ENCODE measurements at places on chromosomes 3 and 15.
A peak's percentile ranks its signal among the peaks of the same experiment; 100 is the strongest.

DNA sequence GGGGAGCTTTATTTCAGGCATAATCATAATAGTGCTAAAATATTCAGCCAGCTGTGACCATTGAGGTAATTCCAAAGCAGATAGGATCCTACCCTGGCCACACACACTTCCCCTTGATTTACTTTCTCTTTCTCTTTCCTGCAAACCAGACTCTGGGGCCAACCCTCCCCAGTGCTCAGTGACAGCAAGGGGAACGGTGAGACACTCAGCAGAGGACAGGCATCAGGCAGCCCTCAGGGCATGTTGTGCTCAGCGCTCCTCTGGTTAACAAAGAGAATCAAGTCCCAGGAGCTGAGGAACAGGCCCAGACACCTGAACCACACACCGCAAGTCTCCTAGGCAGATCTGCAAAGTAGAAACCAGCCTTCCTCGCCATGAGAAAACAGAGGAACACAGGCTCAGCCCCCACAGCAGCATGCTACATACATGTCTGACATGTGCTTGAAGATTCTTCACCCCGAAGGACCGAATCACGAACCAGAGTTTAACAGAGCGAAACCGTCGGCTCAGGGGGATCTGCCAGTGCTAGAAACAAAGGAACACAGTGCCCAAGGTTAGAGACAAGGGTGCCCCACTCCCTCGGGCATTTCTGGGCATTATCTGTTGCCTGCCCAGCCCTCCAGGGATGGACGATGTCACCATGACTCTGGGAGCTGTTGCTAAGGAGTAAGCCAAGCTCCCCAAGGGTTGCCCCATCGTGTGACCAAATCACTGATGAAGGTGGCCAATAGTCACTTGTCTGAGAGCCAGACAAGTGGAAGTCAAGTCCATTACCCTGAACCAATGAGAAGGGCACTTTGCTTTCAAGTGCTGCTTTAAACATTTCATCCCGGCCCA, 17.5 kb downstream of the HDC start:
- no peak for DNase-seq

DNA sequence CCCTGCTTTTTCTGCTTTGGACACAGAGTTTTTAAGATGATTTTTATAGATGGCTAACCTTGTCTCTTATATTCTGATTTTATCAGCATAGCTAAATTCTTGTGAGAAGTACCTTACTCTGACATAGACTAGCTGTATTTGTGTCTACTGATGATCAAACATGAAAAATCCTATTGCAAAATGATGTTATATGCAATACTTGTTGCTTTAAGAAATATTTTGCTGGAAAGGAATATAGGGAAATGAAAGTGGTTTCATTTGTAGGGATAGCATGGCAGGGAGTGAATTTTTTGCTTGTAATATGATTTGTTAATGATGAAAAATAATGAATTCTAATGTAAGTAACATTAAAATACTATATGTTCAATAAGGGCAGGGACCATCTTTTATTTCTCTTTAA, 35.9 kb downstream of the CFAP91 start:
- DNase-seq, result no peak

DNA sequence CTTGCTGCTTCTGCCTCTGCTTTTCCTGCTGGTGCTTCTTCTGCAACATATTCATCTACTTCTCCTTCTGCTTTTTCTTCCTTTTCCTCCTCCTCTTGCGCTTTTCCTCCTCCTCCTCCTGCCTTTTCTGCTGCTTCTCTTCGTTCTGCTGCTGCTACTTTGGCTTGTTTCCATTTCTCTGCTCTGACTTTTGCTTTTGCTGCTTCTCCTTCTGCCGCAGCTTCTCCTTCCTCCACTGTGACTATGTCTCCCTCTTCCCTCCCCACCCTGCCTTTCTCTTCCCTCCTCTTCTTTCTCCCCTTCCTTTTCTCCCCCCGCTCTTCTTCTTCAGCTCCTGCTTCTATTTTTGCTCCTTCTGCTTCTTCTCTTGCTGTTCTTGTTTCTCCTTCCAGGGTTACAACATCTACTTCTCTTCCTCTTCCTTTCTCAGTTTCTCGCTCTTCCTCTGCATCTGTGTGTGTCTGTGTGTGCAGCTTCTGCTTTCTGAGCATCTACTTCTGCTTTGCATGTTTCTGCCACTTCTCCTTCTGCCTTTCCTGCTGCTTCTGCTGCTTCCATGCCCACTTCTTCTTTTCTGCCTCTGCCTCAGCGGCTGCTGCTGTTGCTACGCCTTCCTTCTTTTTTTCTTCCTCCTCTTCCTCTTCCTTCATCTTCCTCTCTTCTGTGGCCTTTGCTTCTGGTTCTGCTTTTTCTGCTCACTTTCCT, 51.4 kb downstream of the FAM43A start:
- no peak for DNase-seq

GRCh38 chr15:31732726-31733125, 297.6 kb upstream of the CHRNA7 start:
- DNase-seq, result no peak

DNA sequence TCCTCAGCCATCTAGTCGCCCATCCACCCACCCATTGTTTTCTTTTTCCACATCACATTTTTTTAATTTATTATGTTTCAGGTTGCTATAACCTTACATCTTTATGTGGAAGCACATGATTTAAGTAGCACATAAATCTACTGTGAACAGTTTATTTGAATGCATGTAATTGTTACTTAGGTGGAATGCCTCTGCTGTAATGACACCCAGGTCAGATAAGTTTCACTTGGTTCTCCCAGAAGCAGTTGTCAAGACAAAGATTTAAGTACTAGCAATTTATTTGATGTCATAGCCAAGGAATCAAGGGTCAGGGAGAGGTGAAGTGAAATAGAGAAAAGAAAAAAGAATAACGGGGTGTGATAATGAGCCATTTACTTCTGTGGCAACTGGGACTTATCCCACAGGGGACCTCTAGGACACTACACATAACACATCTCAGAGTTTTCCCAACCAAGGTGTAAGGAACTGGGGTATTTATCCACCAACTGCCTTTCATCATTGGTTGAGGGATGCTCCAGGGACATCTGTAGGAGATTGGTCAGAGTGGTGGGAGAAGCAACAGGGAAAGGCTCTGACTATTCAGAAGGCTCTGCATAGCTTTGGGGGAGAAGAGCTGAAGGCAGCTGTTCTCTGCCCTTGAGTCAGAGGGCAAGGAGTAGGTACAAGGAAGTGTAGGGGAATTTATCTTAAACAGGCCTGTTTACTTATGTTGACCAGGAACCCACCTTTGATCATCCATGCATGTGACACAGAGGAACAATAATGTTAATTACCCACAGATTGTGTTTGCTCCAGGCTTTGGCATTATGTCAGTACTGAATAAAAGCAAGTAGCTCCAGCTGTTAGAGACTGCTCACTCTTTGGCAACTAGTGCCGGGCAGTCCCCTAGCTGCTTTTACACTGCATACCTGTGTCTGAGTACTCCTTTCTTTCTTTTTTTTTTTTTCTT, 94.8 kb downstream of the CD200R1L start:
- DNase-seq, result no peak

- no peak for DNase-seq
These were observed 4.1 kb downstream of the ASB14 start for GRCh38 chr3:57288403-57288802.

DNA sequence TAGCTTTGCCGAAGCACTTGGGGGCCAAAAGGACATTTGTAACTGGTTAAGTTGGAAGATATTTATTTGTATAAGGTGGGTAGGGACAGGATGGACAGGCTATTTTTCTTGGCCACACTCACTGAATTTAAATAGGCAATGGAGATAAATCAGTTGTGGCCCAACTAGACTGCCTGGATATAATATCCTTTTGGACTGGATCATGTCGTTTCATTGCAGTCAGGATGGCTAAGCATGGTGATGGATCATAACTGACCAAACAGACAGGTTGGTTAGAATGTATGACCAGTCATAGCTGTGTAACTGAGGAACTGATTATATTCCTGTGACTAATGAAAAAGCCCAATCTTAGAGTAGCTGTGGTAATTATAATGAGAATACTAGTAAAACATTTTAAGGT, 284.0 kb downstream of the LPP start:
- DNase-seq, result no peak

GRCh38 chr15:62945760-62946159, 96.8 kb upstream of the TPM1 start:
- no peak for DNase-seq

- DNase-seq, result no peak
These were observed 39.0 kb upstream of the ABHD10 start for GRCh38 chr3:111939873-111940272.

DNA sequence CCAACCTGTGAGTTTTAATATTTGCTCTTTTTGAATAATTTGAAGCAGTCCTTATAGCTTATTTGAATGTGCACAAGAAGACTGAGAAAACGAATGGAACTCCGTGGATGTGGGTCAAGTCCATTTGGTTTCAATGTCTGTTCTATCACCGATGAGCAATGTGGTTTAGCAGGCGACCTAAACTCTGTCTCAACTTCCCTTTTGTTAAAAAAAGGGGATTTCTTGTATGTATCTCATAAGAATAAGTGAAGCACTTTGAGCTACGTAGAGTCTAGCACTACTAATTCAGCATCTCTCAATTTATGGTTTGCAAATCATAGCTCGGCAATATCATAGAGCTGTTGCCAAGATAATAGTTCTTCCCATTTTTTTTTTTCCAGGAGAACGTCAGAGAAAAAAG, 4.6 kb upstream of the SKIL start:
- no peak for DNase-seq

- no peak for DNase-seq
These were observed 226.5 kb upstream of the PROK2 start for GRCh38 chr3:72011485-72011884.

DNA sequence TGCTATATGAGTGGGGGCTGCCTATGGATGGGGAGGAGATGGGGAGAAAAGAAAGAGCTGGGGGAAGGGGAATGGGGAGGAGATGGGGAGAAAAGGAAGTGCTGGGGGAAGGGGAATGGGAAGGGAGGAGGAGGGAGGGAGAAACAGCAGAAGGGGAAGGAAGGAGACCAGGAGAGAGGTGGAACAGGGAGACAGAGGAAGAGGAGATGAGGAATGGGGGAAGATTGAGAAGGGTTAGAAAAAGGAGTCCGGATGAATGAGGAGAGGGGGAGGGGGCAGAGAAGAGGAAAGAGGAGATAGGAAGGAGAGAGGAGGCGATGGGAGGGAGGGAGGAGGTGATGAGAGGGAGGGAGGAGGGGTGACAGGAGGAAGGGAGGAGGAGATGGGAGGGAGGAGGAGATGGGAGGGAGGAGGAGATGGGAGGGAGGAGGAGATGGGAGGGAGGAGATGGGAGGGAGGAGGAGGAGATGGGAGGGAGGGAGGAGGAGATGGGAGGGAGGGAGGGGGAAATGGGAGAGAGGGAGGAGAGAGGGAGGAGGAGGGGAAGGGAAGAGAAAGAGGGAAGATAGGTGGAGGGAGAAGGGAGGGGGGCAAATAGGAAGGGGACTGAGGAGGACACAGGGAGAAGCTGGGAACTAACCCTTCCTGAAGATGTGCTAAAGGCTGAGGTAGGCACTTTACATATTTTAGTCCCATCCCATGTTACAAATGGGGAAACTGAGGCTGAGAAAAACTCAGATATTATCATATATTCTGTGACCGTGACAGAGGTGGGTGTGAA, 6.6 kb upstream of the BCL2L10 start:
- no peak for DNase-seq

- no peak for DNase-seq
These were observed 315.1 kb downstream of the ZNF385D start for GRCh38 chr3:21435871-21436270.

GRCh38 chr3:160801386-160802118, 45.5 kb downstream of the PPM1L start:
- no peak for DNase-seq

- no peak for DNase-seq
These were observed 193.5 kb upstream of the ZBTB20 start for GRCh38 chr3:115340586-115340985.

GRCh38 chr3:191682961-191683360, 222.0 kb downstream of the PYDC2 start:
- no peak for DNase-seq

DNA sequence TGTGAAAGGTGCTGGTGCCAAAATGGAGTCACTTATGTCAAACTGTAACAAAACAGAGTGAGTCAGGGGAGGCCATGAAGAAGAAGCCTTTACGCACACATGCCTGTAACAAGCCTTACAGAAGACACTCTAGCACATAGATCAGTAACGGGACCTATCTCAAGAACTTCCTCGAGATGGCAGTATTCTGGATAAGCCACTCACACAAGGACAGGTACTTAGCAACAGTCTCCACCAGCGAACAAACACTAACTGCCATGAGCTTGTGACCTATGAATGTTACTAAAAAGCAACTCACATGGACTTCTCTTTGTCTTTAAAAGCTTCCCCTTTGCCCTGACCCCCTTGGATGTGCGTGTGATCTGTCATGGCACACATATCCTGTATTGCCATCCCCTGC, 235.1 kb downstream of the CD47 start:
- peak; percentile 18 for DNase-seq

DNA sequence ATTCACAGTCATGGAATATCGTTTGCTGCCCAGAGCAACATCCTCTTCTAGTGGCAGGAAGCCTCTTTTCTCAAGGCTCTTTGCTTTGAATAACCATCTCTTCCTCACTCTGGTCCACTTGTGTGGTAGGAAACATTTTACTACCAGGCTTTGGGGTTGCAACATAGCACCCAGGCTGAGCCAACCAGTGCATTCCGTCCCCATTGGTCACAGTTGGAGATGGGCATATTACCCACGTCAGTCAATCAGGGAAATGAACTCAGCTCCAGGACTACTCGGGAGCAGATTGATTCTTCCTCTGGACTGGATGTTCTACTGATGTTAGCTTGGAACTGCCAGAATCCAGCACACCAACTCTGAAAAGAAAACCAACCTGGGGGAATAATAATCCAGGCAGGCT, 4.2 kb upstream of the PEX5L start:
- no peak for DNase-seq

- peak; percentile 86 for DNase-seq
These were observed 826.1 kb downstream of the AGBL1 start for GRCh38 chr15:86905625-86906256.

DNA sequence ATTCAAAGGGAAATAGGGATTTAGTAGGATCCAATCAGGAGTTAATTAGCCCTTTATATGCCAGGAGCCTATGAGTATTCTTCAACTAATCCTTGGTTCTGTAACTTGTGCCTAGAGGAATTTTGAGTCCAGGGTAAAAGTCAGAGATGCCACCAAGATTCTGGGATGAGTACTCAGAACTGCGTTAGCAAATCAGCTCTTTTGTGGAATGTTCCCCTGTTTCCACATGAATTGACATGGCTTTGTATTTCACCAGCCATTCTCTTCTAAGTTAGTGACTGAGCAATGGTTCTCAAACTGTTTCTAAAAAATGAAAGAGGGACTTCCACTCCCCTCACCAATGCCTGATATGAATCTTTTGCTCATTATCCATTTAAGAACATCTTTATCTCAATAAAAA, 508.7 kb downstream of the SOX2 start:
- DNase-seq, result no peak

GRCh38 chr3:143654906-143655305, 193.4 kb downstream of the SLC9A9 start:
- DNase-seq, result no peak

- DNase-seq, result no peak
These were observed 4.5 kb downstream of the MYO9A start for GRCh38 chr15:72113347-72114031.

DNA sequence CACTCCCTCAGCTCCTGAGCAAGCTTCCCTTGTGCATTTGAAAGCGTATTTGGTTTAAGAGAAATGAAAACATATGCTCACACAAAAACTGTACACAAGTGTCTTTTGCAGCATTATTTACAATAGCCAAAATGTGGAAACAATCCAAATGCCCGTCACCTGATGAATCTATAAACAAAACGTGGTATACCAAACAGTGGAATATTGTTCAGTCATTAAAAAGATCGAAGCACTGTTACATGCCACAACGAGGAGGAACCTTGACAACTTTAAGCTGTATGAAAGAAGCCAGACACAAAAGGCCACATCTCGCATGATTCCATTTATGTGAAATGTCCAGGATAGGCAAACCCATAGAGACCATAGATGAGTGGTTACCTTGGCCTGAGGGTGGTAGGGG, 71.6 kb upstream of the CMTM7 start:
- DNase-seq, result no peak

All from NCI-H524 treated with DMSO at 0.1 percent for 48 hours (cell line).